Stimulated activated CD4-positive, alpha-beta T cell treated with anti-CD3 and anti-CD28 coated beads, Interleukin-15, amount 100 ng/mL, for 24 hours (primary cell): ENCODE measurements at places on chromosomes 3 and 15.
A peak's percentile ranks its signal among the peaks of the same experiment; 100 is the strongest.

DNA sequence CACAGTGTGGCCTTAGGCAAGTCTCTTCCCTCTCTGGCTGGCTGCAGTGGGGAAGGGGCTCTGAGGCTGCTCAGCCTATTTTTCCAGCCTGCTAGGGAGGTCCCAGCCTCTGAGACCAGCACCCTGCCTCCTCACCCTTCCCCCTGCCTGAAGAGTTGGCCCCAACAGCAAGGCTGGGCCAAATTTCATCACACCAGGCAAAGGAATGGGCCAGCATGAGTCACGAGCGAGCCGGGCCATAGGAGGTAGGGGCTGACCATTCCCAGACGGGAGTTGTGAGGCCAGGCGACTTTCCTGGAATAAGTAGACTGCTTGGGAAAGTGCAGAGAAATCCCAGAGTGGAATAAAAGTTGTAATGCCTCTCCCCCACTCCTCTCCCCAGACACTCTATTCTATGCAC, 5.7 kb upstream of the FBLN2 start:
- no peak for DNase-seq

GRCh38 chr3:133927540-133928066, 31.9 kb upstream of the RAB6B start:
- DNase-seq = peak; percentile 80

GRCh38 chr3:120212505-120212904, 72.5 kb downstream of the GPR156 start:
- DNase-seq = no peak

- DNase-seq = no peak
Observed at GRCh38 chr15:67758619-67759300, 66.5 kb upstream of the SKOR1 start.

DNA sequence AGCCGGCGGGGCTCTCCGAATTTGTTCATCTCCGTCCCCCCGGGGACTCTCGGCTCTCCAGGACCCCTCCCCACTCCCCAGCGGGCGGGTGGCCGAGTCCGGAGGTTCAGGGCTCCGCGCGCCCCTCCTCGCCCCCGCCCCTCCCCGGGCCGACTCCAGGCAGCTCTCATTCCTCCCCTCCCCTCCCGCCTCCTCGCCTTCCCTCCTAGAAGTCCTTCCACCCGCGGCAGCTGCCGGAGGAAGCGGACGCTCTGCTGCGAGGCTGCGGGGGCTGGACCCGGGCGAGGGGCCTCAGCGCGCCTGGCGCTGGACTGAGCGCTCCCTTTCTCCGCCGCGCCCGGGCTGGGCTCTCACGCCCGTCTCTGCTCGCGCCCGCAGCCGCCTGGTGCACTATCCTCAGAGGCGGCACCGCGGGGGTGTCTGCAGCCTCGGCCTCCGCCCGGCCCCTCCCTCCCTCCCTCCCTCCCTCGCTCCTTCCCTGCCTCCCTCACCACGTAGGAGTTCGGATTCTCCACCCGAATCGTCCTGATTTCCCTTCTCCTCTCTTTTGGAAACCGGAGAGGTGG, at the start of gene ROBO2:
TSS of gene ROBO2 (plus strand) at position 494 of the 566 bp plus-strand sequence. CDS start 687 bp downstream, outside the sequence.
- no peak for DNase-seq

DNA sequence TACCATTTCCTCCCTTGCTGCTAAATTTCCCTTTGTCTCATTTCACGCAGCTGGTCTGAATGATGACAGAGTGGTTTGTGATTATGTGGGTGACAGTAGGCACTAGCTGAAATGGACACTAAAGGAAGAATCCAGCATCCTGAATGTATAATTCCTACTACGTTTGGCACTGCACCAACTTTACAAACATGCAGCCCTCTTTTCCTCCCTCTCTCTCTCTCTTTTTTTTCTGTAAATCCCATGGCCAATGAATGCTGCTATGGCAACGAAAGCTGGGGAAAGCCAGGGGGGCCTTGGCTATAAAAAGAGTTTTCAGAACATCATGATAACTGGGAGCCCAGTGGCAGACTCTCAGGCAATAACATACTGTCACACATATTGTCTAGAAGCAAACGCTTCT, 367.2 kb upstream of the AGTR1 start:
- no peak for DNase-seq

- no peak for DNase-seq
Observed at GRCh38 chr3:112671930-112672715, 31.2 kb upstream of the CCDC80 start.
